Left hindlimb (tissue), 1 donor: ENCODE measurements at places on chromosomes 6 and 20.
A peak's percentile ranks its signal among the peaks of the same experiment; 100 is the strongest.

GRCh38 chr20:14113416-14113815, 118.1 kb downstream of the MACROD2 start:
- DNase-seq = no peak

- DNase-seq = no peak
Measured at GRCh38 chr6:99522531-99522930, 7.3 kb upstream of the USP45 start.

- DNase-seq = no peak
Measured at GRCh38 chr6:4849226-4850022, 73.2 kb downstream of the CDYL start.

- DNase-seq = no peak
Measured at GRCh38 chr6:11224252-11224965, 8.1 kb downstream of the NEDD9 start.

- DNase-seq = no peak
Measured at GRCh38 chr6:93745306-93745705, 325.9 kb upstream of the EPHA7 start.

DNA sequence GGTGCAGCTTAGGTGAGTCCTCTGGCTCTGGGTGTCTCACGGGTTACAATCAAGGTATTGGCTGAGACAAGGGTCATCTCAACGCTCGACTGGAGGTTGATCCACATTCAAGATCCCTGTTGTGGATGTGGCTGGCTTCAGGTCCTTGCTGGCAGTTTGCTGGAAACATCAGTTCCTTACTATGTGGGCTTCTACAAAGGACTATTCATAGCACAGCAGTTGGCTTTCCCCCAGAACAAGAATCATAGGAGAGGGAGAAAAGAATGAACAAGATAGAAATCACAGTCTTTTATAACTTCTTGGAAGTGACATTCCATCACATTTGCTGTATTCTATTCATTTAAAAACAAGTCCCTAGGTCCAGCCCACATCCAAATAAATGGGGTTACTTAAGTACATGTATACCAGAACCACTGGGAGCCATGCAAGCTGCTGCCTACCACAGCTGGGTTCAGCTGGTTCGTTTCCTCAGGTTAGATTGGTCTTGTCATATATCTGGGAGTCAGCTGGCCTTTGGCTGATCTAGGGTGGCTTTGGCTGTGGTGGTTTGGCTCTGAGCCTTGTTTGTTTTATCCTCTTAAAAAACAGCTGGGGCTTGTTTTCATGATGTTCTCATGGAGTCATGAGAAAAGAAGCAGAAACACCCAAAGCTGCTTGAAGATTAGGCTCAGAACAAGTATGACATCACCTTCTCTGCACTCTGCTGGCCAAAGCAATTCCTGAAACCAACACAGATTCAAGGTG, 433.2 kb upstream of the SPTLC3 start:
- DNase-seq = peak; percentile 75

- no peak for DNase-seq
Measured at GRCh38 chr6:167530951-167531350, 206.1 kb downstream of the TTLL2 start.

GRCh38 chr6:126631363-126631762, 291.4 kb downstream of the CENPW start:
- DNase-seq = no peak

DNA sequence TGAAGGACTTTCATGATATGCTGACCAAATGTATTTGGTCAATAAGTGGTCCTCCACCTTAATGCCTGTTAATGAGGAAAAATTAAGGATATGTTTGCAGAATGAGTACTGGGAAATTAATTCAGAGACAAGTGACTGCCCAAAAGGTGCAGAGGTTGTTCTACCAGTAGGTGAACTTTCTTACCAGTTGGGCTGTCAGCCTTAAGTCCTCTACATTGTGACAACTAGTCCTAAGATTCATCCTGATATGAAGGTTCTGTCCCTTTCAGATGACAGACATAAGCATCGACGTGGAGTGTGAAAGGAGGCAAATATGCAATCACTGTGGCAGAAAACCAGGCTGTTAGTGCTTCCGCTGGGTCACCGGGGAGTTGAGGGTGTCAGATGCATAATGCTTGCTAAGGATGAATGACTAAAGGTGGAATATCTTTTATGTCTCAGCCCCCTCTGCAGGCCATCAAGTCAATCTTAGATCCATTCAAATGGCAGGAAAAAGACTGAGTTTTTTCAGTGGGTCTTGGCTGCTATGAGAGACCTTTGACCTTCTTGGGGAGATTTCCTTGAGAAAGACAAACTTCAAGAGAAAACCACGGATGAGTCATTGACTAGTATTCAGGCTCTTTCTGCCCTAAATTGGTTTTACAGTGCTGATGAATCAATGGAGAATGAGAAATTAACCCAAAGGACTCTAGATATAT, 226.0 kb downstream of the TPBG start:
- DNase-seq = no peak

- DNase-seq = no peak
Measured at GRCh38 chr20:61835301-61835700, 230.4 kb downstream of the TAF4 start.

DNA sequence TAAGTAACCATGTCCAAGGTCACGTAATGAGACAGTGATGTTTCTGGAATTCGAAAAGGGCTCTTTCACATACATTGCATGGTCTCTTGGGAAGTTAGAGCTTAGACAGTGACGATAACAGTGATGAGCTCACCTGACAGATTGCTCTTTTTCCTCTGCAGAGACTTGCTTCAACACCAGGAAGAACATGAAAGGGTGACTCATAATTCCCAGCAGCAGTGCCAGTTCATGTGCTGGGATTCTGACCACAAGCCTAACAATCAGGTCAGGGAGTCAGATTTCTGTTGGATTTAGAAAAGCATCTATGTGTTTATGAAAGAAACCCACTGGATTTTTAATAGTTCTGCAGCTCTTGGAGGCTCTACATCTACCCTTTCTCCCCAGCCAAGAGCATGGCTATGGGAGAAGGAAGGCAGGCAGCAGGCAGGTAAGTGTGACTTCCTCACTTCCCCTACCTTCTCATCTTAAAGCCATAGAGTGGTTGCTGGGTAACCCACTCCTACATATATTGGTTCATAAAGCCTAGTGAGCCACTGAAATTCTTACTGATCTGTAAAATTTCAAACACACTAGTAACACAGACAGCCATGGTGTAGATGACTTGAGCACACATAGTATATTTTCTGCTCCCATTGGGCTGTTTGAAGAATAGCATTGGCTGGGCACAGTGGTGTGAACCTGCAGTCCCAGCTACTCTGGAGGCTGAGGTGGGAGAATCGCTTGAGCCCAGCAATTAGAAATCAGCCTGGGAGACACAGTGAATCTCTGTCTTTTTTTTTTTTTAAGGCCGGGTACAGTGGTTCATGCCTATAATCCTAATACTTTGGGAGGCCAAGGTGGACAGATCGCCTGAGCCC, 44.4 kb upstream of the LOC128125822 start:
- peak; percentile 31 for DNase-seq

DNA sequence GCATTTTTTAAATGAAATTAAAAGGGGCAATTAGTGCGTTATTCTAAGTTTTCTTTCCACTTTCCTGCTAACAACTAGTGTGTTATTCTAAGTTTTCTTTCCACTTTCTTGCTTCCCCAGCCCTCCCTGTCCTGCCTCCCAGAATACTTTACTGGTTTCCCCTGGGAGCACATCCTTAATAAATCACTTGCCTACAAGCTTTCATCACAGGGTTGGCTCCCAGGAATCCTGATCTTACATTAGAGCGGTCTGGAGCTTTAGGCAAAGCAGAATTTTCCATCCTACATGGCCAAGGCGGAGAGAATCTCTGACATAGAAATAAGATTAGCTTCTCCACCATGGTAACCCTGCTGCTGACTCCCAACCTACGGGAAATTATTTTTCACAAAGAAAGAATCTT, 150.4 kb downstream of the BFSP1 start:
- no peak for DNase-seq

GRCh38 chr20:56964901-56965300, 301.5 kb downstream of the BMP7 start:
- DNase-seq = no peak

GRCh38 chr6:32188381-32189068, 1.5 kb downstream of the PBX2 start:
- DNase-seq = no peak

DNA sequence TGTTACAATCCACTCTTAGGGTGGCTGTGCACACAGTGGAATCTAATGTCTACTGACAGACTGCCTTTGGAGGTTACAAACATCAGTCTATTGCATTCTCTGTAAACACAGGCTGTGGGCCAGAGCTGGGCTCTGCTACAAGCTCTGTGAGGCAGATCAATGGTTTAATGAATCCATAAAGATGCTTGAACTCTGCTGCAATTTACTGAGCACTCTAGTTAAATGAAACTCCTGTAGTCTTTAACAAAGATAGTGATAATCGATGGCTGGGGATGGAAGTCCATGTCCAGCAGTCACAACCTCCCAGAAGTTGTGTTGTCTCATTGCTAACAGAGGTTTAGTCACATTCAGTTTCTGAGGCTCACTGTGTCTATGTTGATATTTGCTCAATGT, 50.5 kb downstream of the SOBP start:
- no peak for DNase-seq

- no peak for DNase-seq
Measured at GRCh38 chr6:6793388-6794250, 205.1 kb downstream of the LY86 start.

DNA sequence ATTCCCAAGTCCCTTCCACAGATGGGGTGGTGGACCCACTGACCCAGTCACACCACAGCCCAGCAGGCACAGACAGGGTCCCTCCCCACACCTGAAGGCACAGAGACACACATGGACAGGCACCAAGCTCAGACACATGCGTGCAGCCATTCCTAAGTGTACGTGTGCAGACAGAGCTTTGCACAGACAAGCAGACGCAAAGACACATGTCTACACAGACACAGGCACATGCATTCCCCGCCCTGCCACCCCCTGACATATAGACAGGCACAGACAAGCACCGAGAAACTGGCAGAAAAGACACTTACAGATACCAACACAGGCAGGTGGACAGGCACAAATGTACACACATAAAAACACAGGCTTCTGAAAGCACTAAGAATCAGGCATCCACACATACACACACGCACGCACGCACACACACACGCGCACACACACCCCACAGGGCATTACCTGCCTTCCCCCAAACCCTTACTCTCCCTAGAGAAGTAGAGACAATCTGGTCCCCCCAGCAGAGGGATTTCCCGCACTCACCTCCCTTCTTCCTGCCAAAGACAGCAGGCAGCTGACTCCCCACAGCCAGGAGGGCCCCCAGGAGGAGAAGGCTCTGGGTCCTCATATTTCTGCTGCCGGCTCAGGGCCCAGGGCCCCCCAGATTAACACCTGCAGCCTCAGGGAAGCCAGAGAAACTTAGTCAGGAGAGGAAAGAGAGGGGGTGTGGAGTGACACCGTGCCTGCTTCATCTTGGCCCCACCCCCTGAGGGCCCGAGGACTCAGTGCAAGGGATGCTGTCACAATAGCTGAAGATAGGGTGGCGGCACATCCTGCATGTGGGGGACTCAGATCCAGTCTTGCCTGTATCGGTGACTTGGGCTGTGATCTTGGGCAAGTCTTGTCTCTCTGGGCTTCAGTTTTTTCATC, at the start of gene WFDC5:
TSS of gene WFDC5 (minus strand) at position 710 of the 921 bp plus-strand sequence. CDS start at position 619, 91 bp downstream.
- DNase-seq = no peak
